NCI-H345 (cell line): ENCODE measurements at places on chromosomes 16 and 17.
A peak's percentile ranks its signal among the peaks of the same experiment; 100 is the strongest.

DNA sequence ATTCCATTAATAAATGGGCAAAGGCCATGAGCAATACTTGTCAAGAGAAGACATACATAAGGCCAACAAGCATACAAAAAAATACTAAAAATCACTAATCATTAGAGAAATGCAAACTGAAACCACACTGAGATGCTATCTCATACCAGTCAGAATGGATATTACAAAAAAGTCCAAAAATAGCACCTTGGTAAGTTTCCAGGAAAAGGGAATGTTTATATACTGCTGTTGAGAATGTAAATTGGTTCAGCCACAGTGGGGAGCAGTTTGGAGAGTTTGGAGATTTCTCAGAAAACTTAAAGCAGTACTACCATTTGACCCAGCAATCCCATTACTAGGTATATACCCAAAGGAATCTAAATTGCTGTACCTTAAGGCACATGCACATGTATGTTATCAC, 467.7 kb downstream of the CDH11 start:
- DNase-seq: no peak

GRCh38 chr17:1649844-1650501, at the start of gene RILP:
Gene RILP, minus strand, starts transcription at chr17:1649866. Its CDS starts 62 bp downstream, at chr17:1649804.
- DNase-seq: peak; percentile 23

DNA sequence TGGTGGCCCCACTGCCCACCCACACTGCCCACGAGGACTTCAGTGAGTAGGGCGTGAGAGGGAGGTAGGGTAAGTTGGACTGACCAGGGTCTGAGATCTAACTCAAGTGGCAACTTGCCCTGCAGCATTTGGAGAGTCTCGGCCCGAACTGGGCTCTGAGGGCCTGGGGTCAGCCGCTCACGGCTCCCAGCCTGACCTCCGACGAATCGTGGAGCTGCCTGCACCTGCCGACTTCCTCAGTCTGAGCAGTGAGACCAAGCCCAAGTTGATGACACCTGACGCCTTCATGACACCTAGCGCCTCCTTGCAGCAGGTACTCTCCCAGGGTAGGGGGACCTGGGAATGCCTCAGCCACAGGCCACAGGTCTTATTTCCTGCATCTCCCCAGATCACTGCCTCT, 5.2 kb upstream of the NRN1L start:
- DNase-seq: no peak

DNA sequence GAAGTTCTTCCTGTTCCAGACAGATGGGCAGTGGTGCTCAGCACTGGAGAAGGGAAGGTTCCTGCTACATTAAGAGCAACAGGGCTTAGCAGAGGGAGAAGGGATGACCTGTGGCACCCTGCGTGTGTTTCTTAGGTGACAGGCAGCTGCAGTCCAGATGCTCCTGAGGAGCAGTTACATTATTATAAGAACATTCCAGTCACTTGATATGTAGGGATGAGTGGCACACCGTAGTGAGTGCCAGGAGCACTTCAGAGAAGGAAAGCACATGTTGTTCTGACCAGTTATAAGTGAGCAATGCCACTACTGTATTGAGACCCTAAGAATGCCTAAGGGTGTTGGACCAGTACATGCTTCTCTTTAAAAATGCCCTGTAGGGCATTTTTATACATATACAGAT, 39.9 kb upstream of the MRC2 start:
- DNase-seq: no peak

- no peak for DNase-seq
Observed at GRCh38 chr16:74586948-74587347, 20.0 kb downstream of the GLG1 start.

DNA sequence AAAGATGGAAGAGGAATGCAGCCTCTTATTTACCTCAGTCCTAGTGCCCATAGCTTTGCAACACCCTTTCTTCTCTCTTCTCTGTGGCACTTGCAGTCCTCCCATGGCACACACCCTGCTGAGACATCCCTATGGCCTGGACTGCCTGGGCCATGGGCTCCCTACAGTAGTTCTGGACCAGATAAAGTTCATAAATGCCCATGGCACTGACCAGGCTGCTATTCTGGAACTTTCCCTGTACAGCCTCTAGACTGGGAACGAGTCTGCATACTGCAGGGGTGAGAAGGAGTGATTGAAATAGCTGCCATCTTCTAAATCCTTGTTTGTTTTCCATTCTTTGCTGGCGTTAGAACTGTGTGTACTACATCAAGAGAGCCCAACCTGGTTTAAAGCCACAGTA, 24.5 kb upstream of the ADAM11 start:
- DNase-seq: no peak

- DNase-seq: peak; percentile 65
Observed at GRCh38 chr16:11586856-11587642, at the start of gene LITAF. Gene LITAF, minus strand, starts transcription at chr16:11586919. Its CDS starts 30,189 bp downstream, at chr16:11556730.

GRCh38 chr17:7204828-7205461, 14.7 kb downstream of the DLG4 start:
- DNase-seq: peak; percentile 84

- peak; percentile 51 for DNase-seq
Observed at GRCh38 chr17:51000835-51001638, 119.6 kb downstream of the SPAG9 start.

GRCh38 chr17:72486806-72487205, 366.0 kb downstream of the SOX9 start:
- no peak for DNase-seq

- DNase-seq: no peak
Observed at GRCh38 chr17:42198897-42199296, 4.6 kb upstream of the GHDC start.

DNA sequence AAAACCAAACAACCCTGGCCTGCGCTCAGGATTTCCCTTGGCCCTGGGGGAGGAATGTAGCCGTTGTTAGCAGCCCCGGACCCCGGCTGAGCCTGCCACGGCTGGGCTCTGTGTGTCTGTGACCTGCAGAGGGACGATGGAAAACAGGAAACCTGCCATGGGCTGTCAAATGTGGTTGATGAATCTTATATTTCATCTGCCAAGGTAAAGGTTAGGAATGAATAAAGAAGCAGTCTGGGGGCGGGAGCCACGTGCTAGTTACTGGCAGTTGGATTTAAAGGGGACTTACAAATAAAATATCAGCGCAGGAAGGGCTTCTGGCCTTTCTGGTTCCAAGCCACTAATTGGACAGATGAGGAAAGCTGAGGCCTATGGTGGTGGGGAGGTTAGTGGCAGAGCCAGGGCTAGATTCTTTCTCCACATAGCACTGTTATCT, at the start of gene KRT23:
KRT23 (minus strand) TSS at position 263 of the 436 bp plus-strand sequence. CDS start 1,043 bp downstream, outside the sequence.
- DNase-seq: no peak

DNA sequence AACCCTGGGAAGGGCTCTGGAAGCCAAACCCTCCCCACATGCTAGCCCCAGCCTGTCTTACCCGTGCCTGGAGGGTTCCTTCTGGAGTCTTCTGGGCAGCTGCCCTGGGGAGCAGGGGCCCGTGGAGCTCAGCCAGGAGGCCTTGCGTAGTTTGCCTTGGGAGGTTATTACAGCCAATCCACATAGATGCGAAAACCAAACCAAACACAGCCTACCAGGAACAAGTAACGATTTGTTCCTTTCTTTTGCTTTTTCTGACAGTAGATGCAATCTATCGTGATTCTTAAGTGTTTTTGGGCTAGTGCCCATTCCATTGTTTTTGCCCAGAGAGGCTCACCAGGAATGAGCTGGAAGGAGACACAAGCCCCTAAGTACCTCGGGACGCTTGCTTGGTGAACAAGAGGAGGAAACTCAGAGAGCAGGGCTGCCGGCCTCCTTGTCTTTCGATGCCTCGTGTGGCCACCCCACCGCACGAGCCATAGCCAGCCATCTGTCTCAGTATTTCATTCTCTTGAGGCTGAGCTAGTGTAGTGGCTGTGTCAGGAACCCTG, 102.7 kb upstream of the NOL11 start:
- no peak for DNase-seq

- DNase-seq: no peak
Observed at GRCh38 chr17:75345514-75346167, 56.4 kb upstream of the SLC25A19 start.

GRCh38 chr16:622920-623280, 7.9 kb upstream of the WFIKKN1 start:
- no peak for DNase-seq

DNA sequence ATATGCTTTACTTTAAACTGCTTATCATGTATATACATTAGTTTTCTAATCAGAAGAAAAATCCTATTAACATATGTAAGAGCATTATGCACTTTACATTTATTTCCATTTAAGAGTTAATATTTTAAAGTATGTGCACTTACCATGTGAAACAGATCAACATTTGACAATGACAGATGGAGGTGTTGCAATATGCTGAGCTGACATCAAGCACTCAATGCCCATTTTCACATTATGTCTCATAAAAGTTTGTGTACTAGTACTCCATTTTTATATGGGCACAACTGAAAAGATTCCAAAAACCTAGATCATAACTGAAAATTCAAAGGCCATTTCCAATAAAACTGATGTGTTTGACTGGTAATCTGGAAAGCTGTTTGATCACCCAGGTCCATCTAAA, 420.9 kb upstream of the SOX9 start:
- DNase-seq: no peak

DNA sequence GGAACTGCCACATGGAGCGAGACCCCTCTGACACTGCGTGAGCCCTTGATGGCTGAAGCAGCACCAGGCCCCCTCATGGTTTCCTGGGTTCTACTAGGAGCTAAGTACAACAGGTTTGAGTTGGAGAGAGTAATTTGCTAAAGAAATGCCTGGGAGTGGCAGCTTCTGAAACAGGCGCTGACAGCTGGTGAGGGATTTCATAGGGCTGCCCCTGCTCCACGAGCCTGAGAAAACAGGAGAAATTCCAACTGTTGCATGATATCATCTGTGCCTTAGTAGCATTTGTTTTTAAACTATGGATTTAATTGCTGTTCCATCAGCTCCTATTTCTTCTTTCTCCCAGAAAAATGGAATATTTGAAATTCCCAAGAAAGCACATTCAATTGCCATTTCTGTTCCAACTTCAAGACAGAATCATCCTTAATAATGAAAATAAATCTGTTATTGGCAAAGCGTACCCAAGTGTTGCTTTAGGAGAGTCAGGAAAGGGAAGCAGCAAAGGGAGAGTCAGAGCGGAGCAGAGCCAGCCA, 78.8 kb upstream of the ANKFN1 start:
- DNase-seq: no peak

GRCh38 chr17:518047-518735, 165.6 kb upstream of the RPH3AL start:
- no peak for DNase-seq

- no peak for DNase-seq
Observed at GRCh38 chr17:41888332-41888965, 23.2 kb upstream of the KLHL11 start.

GRCh38 chr17:34825102-34825501, 136.2 kb downstream of the CCT6B start:
- no peak for DNase-seq

DNA sequence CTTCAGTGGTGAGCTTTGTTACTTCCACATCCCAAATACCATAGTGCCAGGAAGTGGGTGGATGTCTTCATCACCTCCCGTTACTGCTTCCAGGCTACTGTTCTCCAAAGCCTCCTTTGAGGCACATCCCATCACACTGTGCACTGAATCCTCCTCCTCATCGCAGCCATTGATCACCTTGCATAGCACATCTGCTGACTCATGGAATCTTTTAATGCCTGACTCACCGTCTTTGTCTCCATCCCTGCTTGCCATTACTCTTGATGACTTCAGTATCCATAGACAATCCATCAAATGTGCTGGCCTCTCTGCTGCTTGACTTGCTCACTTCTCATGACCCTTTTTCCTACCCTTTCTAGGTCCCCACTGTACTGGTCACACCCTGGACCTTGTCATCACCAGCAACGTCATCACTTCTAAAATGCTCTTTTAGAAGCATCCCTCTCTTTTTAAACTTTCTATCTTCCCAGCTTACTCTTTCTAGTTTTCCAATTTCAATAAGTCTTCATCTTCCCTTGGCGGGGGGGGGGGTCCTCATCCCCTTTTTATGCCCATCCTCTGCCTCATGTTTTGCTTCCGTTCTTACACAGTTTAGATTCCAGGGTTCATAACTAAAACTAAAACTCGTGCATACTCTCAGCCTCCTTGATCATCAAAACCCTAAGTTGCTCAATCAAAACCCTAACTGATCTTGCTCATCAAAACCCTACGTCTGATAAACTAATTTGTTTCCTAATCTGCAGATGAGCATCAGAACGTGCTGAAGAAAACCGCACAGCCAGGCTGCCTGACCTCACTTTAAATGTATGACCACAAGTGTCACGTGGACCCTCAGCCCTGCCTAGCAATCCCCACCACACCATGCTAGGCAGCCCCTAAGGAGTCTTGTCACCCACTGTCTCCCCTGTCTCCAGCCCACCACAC, 289.7 kb upstream of the ZFHX3 start:
- DNase-seq: no peak

DNA sequence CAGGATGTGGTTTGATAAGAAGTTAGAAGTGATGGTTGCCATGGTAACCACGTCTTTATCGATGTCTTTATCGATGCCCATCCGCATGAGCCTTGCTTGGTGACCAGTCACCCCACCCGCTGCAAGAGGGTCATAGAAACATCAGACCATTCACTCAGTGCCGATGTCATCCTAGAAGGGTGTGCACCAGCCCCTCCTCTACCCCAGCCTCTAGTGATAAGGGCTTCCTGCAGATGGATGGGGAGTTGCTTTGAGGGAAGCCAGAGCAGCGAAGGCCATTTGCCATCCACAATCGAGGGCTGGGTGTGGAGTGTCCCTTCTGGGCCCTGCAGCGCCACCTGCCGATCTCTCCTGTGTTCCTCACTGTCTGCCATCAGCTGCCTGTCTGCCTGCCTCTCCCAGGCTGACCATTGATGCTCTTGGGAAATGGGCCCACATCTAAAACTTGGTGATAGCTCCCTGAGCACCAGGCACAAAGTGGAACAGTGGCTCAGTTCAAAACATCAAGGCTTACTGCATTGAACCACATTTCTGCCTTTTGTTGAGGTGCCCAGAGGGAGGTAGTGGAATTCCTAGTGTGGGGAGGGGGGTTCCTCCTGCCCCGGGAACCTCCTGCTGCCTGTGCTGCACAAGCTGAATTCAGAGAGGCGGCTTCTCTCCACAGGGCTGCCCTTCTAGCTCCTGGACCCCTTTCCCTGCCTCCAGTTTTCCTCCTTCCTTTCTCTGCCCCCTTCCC, 8.9 kb downstream of the CALB2 start:
- peak; percentile 12 for DNase-seq

DNA sequence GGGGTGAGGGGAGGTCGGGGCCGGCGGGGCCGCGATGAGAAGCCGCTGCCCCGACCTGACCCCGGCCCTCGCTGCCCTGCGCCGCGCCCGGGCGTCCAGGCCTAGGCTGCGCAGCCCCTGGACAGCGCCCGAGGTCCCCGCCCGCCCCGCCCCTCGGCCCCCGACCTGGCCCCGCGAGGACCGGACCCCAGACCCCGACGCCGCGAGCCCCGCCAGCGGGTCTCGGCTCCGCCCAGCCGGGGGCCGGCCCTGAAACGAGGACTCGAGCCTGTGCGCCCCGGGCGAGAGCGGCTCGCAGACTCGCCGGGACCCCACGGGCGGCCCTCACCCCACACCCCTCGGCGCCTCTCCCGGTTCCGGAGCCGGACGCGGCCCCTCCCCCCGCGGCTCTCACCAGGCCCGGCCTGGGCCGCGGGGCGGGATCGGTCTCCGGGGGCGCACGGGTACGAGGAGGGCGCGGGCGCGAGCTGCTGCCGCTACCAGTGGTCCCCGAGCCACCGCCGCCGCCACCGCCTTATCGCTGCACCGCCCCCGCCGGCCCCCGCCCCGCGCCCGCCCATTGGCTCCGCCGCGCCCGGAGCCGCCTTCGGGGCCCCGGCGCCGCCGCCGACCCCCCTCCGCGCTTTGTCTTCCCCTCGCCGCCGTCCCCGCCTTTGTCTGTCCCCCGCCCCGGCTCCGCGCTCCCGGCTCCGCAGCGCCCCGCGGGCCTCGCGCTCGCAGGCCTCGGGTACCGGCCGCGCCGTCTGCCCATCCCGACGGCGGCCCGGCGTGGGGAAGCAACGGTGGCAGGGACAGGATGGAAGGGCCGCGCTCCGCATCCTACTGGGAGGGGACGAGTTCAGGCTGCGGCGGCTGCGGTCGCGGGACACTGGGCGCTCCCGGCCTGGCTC, at the start of gene LIMD2:
LIMD2 (minus strand) TSS at position 488 of the 890 bp plus-strand sequence. CDS start 827 bp downstream, outside the sequence.
- DNase-seq: peak; percentile 76
